Activated CD4-positive, CD25-positive, alpha-beta regulatory T cell treated with anti-CD3 and anti-CD28 coated beads, Interleukin-2, amount 50 U/mL, for 16 hours (primary cell): ENCODE measurements at places on chromosomes 3 and 15.

GRCh38 chr3:128767094-128767750 is 41.2 kb downstream of the RAB7A start:
- no peak for DNase-seq

DNA sequence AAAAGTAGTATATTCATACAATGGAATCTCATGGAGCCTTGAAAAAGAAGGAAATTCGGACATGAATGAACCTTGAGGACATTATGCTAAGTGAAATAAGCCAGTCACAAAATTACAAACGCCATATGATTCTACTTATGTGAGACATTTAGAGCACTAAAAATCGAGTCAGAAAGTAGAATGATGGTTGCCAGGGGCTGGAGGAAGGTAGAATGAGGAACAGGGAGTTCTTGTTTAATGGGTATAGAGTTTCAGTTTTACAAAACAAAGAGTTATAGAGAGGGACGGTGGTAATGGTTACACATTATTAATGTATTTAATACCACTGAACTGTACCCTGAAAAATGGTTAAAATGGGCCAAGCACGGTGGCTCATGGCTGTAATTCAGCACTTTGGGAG is 19.5 kb downstream of the UBXN7 start:
- DNase-seq = no peak

DNA sequence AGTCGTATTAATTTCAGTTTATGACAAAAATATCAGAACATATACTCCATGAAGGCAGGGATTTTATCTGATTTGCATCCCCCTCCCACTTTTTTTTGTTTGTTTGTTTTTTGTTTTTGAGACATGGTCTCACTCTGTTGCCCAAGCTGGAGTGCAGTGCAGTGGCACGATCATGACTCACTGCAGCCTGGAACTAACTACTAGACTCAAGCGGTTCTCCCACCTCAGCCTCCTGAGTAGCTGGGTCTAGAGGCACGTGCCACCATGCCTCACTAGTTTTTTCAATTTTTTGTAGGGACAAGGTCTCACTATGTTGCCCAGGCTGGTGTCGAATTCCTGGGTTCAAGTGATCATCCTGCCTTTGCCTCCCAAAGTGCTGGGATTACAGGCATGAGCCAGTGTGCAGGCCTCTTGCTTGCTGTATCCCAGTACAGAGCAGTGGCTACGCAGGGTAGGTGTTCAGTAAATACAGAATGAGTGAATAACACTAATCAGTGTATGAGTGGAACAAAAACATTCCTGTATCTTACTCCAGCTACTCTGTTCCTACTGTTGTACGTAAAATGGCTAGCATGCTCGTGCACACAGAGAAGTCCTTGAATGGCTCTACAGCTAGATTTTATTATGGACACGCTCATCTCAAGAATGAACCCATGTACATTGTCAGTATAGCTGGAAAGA is 272.4 kb downstream of the FOXP1 start:
- no peak for DNase-seq

DNA sequence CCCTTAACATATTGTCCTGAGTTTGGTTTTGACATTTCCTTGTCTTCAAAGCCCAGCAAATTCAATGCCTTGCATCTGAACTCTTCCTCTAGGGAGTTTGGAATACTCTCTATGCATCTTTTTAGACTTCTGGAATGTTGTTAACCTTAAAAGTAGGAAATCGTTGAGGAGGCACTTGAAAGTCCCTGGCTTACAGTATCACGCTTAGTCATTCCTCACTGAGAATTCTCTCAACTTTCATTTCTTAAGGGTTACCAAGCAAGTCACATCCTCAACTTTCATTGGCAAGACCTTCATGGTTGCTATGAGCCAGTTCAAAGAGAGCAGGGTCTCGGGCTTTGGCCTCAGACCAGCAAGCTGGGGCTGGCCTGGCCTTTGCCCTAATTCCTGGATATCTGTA is 89.9 kb downstream of the ASB7 start:
- DNase-seq = no peak

DNA sequence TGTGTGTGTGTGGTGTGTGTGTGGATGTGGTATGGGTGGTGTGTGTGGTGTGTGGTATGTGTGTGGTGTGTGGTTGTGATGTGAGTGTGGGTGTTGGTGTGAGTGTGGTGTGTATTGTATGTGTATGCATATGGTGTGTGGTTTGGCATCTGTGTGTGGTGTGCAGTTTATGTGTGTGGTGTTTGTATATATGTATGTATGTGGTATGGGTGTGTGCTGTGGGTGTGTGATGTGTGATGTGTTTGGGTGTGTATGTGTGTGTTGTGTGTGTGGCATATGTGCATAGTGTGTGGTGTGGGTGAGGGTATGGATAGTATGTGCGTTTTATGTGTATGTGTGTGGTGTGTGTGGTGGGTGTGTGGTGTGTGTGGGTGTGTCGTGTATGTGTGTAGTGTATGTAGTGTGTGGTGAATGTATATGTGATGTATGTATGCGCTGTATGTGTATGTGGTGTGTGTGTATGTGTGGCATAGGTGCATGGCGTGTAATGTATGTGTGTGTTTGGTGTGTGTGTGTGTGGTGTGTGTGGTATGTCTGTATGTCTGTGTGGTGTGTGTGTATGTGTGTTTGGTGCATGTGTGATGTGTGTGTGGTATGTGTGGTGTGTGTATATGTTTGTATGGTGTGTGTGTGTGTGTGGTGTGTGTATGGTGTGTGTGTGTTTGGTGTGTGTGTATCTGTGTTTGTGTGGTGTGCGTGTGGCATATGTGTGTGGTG is 58.0 kb downstream of the EFCAB12 start:
- DNase-seq = no peak
